ENCODE measurements at places on chromosomes 1 and 21.

DNA sequence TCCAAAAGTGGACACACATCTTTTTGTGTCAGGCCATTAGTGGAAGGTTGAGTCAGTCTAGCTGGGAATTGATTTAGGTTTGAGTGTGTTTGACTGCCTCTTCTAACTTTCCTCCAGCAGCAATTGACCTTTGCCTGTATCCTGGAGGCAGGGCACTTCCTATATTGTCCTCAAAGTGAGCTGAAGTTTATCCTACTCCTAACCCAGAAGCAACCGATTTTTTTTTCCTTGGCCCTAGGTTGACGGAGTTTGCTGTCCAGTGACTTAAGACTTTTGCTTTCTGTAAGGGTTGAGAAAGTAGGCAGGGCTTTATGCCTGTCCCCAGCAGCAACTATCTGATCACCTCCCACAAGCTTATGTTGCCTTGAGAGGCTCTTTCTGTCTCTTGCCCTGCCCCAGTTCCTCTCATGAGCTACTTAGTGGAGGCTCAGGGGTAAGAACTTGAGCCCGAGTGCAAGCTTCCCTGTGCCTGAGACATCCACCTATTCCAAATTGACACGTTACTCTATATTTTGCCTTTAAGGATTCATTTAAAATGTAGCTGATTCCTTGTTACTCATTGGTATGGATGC, 30.9 kb downstream of the SLC35F3 start:
- DNase-seq = no peak

- no peak for DNase-seq
Measured at GRCh38 chr1:56081173-56081572, 498.2 kb downstream of the PLPP3 start.

GRCh38 chr1:154842635-154843034, 27.4 kb downstream of the KCNN3 start:
- DNase-seq = no peak

DNA sequence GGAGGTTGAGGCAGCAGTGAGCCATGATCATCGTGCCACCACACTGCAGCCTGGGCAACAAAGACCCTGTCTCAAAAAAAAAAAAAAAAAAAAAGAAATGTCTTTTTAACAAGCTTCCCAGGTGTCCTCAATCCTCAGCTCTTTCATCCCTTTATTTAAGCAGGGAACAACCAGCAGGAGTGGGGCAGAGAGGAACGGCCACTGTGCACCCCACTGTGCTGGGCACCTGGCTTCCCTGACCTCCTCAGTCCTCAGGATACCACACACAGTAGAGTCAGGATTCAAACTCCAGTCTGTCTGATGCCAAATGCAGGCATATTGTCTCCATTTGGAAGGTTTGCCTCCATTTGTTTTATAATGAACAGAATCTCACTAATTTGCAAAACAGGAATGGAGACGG, 19.8 kb upstream of the PTAFR start:
- DNase-seq = no peak

GRCh38 chr1:203934027-203934426, 72.6 kb downstream of the SNRPE start:
- no peak for DNase-seq

DNA sequence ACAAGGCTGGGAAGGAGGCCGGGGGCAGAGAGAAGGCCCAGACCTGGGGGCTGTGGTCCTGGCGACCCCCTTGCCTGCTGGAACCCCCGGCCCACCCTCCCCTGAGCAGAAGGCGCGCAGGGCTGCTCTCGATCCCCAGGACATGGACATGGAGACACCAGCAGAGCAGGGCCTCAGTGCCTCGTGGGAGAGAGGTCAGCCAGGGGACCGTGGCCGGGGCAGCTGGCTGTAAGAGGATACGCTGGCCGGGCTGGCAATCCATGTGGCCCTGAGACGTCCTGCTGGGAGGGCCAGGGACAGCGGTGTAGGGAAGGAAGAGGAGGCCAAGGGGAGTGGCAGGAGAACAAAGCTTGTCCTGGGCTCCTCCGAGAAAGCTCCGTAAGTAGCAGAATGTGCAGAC, 132.2 kb downstream of the CASZ1 start:
- no peak for DNase-seq

GRCh38 chr1:63428815-63429214, 61.4 kb downstream of the ALG6 start:
- no peak for DNase-seq

DNA sequence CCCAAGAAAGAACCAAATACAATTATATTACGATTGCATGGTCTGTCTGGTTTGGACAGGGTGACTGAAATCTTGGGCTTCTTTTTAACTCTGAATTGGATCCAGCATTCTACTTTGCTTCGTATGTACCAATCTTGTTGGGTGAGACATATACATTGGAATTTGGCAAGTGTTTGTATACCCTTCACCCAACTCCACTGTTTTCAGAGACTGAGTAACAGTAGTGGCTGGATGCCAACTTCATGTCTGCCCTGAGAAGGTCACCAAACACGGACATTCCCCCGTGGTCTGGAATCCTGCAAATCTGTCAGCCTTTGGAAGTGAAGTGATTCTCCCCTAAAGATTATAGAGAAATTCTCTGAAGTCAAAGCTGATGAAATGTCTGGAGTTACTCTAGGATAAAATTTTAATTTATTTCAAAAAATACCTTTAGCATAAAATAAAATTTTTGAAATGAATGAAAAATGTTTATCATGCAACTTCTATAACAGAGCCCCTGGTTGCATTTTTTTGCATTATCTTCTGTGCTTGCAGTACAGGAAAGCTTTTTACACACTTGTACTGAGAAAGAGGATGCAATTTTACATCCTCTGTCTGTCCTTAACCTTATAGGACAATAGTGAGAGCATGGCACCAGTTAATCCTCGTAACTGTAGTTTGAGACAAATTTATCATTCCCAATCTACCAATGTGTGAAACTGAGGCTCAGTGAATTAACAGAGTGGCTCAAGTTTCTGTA, 201.8 kb downstream of the DISC1 start:
- no peak for DNase-seq

DNA sequence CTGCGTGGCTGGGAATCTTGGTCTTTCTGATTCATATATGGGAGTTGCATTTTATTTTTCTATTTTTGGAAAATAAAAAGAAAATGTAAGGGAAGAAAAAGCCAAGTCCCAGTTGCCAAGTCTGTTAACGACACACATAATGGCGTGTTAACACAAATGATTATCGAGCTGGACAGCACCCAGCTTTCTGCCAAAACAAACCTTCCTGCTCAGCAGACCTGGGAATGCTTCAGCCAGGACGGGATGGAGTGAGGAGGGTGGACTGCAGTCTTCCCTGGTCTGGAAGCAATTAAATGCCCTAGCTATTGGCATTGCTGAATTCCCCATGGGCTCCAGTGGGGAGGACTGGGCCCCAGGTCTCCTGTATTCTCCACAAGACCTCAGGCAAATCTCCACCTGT, 184.2 kb upstream of the USP24 start:
- no peak for DNase-seq

DNA sequence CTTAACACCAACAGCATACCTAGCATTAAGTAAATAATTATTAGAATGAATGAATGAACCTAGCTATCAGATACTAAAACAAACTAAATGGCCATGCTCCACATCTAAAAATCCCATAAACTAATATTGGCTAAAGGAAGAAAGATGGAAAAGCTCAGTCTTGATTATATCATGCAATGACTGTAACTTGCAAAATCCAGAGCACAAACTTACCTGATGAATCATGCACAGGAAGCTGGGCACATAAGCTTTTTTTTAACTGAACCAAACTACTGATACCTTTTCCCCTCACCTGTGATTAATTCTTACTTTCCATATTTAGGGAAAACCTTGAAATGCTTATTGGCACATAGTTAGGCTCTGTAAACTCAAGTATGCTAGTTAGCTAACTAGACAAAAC, 70.2 kb downstream of the KIF14 start:
- no peak for DNase-seq

- no peak for DNase-seq
Measured at GRCh38 chr1:206035027-206035426, 11.3 kb upstream of the CTSE start.

- DNase-seq = no peak
Measured at GRCh38 chr1:48931506-48932192, 155.0 kb upstream of the BEND5 start.

All from activated naive CD4-positive, alpha-beta T cell (primary cell).